AML-193 (cell line): ENCODE measurements at places on chromosomes 6 and 20.
A peak's percentile ranks its signal among the peaks of the same experiment; 100 is the strongest.

DNA sequence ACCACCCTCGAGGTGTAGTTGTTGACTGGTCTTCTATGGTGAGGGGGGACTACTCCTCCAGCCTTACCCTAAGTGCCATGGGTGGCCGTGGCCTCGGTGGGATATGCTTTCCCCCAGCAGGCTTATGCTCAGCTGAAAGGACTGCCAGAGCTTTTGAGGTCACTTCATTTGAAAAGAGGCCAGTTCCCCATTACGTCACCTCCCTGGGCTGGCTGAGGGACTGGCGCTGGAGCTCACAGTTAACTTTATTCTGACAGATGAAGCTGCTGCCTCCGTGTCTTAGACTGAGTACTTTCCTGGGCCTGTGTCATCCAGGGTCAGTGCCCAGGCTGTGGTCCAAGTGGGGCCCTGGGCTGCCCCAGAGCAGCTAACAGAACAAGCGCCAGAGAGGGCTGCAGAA lies 42.8 kb upstream of the PCMTD2 start:
- no peak for DNase-seq

- DNase-seq = no peak
Measured at GRCh38 chr6:43105538-43106222, 29.6 kb downstream of the PTK7 start.

GRCh38 chr6:107264357-107264840 lies 149.1 kb upstream of the BEND3 start:
- peak; percentile 12 for DNase-seq

DNA sequence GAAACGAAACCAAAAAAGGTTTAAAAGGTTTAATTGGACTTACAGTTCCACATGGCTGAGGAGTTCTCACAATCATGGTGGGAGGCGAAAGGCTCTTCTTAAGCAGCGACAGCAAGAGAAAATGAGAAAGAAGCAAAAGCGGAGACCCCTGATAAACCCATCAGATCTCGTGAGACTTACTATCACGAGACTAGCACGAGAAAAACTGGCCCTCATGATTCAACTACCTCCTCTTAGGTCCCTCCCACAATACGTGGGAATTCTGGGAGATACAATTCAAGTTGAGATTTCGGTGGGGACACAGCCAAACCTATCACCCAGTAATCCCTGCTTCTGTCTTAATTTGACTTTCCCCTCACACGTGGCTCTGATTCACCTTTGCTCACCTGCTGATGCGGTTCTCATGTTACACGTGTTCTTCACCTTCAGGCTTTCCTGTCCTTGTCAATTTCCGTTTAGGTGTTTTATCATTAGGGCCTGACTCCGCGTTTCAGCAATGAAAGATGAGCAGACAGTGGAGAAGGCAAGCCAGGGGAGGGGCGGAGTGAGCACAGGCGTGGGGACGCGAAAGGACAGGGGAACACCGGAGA lies 57.1 kb downstream of the AGPAT4 start:
- no peak for DNase-seq

- no peak for DNase-seq
Measured at GRCh38 chr6:157198425-157199279, 124.7 kb downstream of the TMEM242 start.

DNA sequence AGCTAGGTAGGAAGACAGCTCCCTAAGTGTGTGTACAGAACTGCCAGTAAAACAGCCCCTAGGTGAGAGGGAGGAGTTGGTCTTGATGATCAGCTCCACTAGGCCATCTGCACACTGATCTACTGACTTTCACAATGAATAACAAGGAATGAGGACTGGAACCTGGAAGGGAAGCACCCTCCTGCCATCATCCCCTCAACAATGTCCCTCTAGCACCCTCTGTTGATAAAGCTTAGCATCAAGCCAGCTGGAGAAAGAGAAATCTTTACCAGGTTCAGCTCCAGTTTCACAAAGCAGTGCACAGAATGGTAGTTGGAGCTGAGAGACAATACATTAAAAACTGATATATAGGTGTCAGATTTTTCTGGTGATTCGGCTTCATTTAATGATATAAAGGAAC lies 57.2 kb upstream of the IRAK1BP1 start:
- peak; percentile 4 for DNase-seq

GRCh38 chr6:134447423-134447822 lies 129.5 kb upstream of the SGK1 start:
- no peak for DNase-seq

DNA sequence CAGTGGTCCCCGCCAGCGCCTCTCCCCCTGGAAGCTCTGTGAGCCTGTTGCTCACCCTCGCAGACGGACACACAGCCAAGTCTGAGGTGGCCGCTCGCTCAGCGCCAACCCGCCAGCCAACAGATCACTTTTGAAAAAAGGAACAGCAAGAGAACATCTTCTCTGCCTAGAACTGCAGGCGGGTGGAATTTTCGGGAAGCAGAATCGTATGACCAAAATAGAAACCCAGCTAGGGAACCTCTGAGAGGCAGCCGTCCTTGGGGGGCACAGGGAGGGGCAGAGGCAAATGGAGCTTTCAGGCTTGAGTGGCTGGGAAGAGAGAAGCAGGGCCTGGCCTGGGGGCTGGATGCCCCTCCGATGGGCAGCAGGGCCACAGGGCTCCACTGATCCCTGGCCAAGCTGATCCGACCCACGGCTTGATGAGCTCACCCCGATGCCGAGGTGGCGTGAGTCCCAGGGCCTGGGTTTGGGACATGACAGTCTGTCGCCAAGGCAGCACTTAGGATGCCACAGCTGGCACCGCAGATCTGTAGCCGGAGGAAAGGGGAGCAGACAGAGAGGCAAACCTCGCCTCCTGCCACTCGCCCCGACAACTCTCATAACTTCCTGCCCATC lies 9.8 kb downstream of the NFATC2 start:
- DNase-seq = no peak

DNA sequence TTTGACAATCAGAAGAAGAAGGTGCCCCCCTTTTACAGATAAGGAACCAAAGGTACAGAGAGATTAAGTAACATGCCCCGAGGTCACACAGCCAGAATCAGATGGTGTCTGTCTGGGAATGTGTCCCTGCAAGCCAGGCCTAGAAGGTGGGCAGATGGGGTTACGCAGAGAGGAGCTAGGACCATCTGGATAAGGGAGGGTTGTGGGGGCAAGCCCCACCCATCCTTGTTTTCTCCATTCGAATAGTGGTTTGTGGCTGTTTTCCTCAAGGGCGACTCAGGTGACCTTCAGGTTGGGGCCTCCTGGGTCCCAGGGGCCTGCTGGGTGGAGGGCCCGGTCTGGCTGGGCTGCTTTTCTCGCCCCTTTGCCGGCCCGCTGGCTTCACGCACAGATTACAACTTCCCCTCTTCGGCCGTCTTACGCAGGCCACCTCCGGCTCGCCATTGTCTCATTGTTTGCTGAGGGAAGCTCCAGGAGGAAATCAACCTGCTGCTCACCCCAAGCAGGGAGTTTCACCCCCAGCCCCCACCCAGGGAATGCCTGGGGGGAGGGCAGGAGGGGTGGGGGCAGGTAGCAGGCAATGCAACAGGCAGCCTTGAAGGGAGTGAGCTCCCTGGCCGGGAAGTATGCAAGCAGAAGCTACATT lies 30.8 kb upstream of the CSNK2A1 start:
- no peak for DNase-seq
